ENCODE measurements at places on chromosomes 16 and 17.

GRCh38 chr16:80552277-80552676 lies 11.5 kb downstream of the DYNLRB2 start:
- no peak for DNase-seq

DNA sequence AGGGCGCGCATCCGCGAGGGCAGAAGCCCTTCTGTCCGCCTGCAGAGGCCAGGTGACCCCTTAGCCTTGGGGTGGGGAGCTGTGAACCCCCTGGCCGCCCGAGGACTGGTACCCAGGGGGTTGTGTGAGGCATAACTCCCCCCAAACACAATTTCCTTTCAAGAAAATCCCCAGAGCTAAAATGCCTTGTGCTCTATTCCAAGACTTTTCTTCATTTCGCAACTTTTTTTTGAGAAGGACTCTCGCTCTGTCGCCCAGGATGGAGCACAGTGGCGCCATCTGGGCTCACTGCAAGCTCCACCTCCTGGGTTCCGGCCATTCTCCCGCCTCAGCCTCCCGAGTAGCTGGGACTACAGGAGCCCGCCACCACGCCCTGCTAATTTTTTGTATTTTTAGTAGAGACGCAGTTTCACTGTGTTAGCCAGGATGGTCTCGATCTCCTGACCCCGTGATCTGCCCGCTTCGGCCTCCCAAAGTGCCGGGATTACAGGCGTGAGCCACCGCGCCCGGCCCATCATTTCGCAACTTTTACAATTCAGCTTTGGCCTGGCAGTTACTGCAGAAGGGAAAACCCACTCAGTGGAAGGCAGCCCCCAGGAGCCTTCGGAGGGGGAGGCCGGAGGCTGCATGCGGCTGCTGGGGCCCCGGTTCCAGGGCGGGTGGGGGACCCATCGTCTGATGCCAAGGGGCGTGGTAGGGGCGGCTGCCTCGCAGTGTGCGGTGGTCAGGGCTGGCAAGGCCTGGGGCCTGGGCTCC lies 963 bp upstream of the APRT start:
- no peak for DNase-seq

GRCh38 chr17:56257075-56257474 lies 103.8 kb downstream of the ANKFN1 start:
- no peak for DNase-seq

DNA sequence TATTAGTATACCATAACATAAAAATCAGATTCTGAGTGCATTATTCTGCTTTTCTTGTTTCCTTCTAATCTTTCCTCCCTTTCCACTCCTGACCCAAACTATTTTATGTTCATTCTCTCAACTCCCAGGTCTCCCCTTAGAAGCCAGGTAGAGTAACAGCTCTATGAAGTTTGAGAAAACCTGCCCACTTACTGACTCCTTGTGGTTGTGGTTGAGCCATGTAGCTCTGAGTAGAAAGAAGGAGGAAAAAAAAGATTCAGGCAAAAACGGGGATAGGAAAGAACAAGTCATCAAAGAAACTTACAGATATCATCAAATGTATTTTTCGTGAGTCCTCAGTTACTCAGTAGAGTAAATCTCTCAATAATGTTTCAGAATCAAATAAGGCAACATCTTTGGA lies 216.7 kb downstream of the PMP22 start:
- no peak for DNase-seq

- no peak for DNase-seq
Observed at GRCh38 chr16:75252049-75252864, 833 bp upstream of the BCAR1 start.

DNA sequence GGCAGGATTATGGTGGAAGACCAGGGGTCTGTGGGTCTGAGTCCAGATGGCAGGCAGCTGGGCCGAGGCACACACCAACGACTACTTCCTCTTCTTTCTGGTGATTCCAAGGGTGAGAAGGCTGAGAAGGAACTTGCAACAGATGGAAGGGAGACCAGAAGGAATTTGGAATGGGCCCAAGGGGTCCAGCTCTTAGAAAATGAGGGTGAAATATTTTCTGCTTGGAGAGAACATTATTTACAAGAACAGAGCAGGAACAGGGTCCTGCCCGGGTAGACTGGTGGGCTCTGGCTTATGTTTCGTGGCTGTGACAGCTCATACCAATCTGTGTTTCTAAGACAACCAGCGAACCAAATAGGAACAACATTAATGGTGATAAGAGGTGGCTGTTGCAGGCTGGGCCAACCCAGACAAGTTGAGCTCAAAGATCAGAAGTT lies 36.6 kb downstream of the CCDC42 start:
- no peak for DNase-seq

DNA sequence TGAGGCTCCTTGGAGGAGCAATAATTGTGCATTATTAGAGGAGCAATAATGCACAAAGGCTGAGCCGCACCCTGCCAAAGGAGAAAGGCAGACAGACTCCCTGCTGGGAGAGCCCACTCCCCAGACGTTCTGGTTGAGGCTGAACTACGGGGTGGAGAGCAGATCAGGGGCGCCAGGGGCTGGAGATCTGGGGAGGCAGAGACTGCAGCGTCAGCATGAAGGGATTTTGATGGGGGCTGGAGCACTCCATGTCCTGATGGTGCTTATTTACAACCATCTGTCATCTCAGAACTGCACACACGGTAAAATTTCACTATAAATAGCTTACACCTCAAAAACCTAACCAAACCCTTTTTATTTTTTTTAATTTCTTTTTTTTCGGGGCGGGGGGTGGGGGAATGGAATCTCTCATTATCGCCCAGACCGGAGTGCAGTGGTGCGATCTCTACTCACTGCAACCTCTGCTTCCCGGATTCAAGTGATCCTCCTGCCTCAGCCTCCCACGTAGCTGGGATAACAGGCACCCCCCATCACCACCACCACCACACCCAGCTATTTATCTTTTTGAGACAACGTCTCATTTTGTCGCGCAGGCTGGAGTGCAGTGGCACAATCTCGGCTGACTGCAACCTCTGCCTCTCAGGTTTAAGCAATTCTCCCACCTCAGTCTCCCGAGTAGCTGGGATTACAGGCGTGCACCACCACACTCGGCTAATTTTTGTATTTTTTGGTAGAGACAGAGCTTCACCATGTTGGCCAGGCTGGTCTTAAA lies 4.3 kb upstream of the C16orf95 start:
- DNase-seq = no peak

DNA sequence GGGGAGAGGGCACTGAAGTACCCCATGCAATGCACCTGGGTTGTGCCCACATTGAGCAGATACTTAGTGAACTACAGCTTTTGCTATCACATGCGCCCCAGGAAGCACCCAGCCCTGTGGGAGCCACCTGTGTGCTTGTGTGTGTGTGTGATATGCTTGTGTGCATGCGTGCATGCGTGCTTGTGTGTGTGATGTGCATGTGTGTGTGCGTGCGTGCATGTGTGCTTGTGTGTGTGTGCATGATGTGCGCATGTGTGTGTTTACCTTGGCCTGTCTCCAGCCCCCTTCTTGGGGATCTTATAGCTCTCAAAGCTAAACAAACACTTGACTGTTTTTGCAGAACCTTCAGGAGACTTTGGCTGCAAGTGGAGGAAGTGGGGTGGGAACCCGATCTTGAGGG lies 841 bp downstream of the C16orf89 start:
- no peak for DNase-seq

DNA sequence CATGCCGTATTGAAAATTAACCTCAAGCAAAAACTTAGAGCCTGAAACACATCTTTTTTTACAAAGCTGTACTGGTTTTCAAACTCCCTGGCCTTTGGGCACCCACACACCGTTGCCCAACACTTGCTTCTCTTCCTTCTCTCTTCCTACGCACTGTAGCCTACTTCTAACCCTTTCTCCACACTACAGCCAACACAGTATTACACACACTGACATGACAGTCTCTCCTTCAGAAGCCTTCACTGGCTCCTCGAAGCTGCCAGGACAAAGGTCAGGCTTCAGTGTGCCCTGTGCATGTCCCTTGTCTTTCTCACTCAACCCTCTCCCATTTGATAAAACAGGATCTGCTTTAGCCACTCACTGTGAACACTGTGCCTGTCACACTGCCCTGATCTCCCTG lies 8.0 kb downstream of the FANCA start:
- DNase-seq = no peak

- no peak for DNase-seq
Observed at GRCh38 chr16:28261942-28262341, 30.4 kb upstream of the SBK1 start.

- DNase-seq = no peak
Observed at GRCh38 chr17:42530952-42531454, 5.0 kb upstream of the NAGLU start.

- DNase-seq = no peak
Observed at GRCh38 chr17:50634224-50634914, at the start of gene ABCC3. ABCC3 (plus strand) TSS chr17:50634881; CDS start chr17:50634937, 56 bp downstream.

DNA sequence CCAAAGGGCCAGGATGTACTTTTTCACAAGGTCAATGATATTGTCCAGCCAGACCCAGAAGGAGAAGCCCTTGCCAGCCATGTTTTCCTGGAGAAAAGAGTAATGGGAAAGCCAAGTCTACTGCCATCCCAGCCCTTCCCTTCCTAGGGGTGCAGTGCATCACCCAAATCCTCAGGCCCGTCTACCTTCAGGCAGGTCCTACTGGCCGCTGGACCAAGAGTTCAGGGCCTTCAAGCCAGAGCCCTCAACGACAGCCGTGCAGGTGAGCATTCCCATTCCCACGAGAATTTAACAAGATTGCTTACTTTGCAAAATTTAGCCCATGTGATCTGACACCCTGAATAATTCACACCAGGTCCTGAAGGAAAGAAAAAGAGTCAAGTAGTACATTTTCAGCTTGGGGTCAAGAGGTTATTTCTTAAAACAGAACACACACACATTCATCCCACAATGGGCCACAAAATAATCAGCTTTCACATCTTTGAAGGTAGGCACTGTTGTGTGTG lies 35.0 kb downstream of the STAT5A start:
- no peak for DNase-seq

DNA sequence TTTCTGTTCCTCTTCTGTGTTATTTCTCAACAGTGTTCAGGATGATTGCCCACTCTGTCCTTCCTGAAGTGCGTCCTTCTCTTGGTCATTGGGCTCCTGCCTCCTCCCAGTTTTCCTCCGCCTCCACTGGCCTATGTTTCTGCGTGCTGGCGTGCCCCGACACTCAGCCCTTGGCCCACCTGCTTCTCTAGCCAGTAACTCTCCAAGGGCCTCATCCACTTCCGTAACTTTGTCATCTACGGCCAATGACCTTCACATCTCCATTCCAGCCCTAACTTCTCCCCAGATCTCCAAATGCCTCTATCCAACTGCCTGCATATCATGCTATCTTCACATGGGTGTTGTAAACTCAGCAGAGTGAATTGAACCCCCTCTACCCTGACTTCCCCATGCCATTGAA lies 39.6 kb upstream of the RPL38 start:
- no peak for DNase-seq

- DNase-seq = no peak
Observed at GRCh38 chr16:63530208-63530607, 1494.0 kb upstream of the CDH8 start.

GRCh38 chr17:77875051-77875780 lies 83.3 kb upstream of the TNRC6C start:
- DNase-seq = no peak

DNA sequence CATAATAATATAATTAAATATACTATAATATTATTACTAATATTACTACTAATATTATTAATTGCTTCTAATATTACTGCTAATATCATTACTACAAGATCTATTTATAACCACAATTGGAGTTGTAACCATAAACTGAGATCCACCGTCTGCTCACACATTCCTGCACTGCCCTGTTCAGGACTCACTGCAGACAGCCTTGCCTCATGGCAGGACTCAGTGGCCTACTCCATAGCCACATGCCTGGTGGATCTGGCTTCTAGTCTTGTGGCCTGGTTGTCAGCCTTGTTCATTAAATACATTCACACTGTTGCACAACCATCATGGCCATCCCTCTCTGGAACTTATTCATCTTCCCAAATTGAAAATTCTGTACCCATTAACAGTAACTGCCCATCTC lies 48.0 kb downstream of the SRL start:
- no peak for DNase-seq

DNA sequence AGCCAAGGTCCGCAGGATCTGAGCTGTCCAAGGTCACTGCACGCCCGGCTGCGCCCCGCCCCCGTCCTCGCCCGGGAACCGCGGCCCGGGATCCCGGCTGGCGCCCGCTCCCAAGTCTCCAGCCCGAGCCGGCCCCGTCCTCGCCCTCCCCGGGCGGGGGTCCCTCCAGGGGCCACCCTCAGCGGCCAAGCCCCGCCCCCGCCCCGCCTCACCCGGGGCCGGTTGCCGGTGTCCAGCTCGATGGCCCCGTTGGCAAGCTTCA lies 216 bp downstream of the VPS9D1 start:
- peak; percentile 45 for DNase-seq

DNA sequence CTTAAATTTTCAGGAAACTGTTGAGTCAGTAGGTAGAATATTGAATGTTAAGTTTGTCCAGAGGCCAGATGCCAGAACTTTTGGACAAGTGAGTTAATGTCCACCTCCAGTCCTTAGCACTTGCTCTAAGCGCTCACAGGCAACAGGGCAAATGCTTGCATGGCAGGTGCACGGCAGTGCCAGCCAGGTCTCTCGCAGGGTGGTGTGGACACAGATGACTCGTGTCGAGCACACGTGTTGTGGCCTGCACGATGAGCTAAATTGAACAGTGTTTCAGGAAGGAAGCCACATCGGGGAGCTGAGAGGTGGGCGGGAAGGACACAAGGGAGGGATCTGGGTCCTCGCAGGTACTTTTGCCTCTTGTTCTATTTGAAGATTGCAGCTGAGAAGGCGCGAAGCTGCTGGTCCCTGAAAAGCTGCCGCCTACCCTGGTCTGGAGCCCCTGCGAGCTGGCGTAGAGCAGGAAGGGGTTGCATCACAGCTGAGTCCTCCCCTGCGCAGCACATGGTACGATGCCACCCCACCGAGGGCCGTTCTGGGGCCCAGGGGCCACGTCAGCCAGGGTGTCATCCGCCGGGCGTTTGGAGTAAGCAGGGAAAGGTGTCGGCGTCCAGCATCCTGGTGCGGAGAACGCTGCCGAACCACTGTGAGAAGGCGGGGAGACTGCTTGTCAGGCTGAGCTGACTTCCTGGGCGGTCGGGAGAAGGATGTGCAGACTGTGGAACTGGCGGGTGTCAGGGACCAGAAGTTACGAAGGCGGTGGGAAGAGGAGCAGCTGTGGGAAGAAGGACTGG lies 6.3 kb downstream of the RAB40C start:
- DNase-seq = no peak

- DNase-seq = no peak
Observed at GRCh38 chr16:84198401-84198800, 7.4 kb downstream of the ADAD2 start.

DNA sequence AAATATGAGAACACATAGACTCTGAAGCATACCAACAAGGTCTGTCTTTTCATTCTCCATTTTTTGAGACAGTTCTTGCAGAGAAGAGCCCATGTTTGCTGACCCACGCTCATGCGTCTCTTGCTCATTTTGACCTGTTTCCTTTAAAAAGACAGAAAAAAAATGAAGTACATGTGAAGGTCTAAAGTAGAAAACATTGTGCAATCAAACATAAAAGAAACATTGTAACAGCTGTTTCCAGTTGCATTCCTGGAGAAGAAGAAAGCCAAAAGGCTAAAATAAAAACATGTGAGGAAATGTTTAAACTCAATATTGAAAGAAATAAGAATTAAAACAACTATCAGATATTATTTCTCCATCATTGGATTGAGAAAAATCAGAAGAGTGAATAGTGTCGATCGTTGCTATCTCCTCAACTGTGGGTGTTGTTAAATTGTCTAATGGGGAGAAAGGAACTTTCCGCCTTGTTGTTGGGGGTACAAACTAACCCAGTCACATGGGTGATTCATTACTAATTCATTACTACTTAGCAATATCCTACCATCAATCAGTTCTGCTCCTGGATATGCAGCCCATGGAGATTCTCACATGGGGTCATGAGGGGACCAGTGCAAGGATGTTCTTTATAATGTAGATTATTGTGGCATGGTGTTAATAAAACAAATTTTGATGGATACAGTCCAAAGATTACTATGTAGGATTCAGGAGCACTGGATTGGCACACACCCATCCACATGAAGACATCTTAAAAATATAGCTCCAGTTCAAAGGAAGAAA lies 9.5 kb downstream of the ABCA9 start:
- DNase-seq = no peak

Data from activated CD8-positive, alpha-beta memory T cell treated with anti-CD3 and anti-CD28 coated beads, Interleukin-2, amount 50 U/mL, for 4 hours (primary cell).